NCI-H146 (cell line): ENCODE measurements at places on chromosomes 5 and 9.

DNA sequence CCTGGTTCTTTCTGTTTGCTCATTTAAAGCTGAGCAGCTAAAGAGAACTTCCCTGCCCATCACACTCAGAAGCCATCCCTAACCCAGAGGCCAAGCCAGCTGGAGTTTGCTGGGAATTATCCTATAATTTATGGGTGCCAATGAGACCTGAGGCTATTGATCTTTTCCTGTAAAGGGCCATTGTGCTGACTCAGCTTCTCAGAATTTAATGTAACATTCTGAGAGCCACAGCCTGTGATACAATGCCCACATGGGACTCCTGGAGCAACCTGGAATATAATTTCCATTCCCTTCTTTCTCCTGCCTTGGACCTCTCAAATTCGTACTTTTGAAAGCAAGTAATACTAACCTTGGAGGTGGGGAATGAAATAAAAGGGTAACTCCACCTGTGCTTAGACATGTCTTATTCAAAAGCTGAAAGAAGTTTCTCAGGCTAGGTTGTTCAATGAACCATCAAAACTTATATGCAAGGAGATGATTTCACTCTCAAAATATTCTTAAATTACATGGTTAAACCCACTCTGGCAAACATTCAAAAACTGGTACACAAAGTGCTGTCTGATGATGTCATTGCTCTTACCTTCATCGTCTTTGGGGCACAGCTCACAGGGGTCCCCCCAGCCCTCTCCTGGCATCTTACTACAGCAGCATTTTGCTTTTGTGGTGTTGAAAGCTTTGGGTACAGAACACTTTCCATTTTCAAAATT lies 206.7 kb downstream of the SLC12A2 start:
- peak; percentile 73 for DNase-seq

DNA sequence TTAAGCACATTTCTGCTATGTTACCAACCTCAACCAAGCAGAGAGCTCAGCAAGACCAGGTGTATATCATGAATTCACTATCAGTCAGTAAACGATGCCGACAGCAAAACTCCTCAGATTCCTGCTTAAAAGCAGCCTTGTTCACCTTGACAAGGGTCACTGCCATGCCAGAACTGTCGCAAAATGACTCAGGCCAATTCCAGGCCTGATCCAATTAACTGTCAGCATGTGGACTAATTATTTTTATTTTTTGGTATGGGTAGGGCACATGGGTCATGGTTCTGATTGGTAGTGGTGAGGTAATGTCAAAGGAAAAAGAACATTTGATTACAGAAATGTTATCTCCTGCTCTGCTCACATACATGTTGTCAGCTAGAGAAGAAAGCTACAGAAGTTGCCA lies 214.2 kb upstream of the OTULINL start:
- DNase-seq, result no peak

GRCh38 chr9:110180511-110181434 lies 27.2 kb downstream of the C9orf152 start:
- DNase-seq, result peak; percentile 0

GRCh38 chr9:88221105-88221504 lies 82.8 kb upstream of the SPATA31C2 start:
- no peak for DNase-seq

GRCh38 chr9:130599625-130600024 lies 20.2 kb downstream of the FUBP3 start:
- no peak for DNase-seq

GRCh38 chr9:128167209-128167608 lies 7.1 kb downstream of the BBLN start:
- no peak for DNase-seq

- DNase-seq, result no peak
Observed at GRCh38 chr5:111834926-111835599, 78.1 kb upstream of the NREP start.

DNA sequence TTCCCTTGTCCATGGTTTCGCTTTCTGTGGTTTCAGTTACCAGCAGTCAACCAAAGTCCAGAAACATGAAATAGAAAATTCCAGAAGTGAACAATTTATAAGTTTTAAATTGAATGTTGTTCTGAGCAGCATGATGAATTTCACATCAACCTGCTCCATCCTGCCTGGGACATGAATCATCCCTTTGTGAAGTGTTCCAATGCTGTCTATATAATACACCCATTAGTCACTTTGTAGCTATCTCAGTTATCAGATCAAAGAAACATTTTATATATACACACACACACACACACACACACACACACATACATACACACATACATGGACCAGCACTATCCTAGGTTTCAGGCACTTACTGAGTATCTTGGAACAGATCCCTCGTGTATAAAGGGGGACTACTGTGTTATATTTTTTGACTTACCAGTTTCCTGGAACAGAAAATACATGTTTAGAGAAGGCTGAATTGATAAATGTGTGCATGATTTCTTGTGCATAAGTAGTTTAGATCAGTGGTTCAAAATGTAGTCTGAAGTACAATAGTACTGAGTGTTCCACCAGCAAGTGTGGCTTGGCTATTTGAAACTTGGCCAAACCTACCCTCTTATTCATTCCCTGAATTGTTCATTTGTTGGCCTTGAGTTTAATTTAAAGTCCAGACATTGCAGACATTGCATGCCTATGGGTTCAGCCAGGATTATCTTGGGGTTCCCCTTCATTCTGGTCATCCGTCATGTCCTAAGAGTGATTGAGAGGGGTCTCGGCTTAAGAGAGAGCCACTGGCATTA lies 510.0 kb downstream of the GADD45G start:
- no peak for DNase-seq

DNA sequence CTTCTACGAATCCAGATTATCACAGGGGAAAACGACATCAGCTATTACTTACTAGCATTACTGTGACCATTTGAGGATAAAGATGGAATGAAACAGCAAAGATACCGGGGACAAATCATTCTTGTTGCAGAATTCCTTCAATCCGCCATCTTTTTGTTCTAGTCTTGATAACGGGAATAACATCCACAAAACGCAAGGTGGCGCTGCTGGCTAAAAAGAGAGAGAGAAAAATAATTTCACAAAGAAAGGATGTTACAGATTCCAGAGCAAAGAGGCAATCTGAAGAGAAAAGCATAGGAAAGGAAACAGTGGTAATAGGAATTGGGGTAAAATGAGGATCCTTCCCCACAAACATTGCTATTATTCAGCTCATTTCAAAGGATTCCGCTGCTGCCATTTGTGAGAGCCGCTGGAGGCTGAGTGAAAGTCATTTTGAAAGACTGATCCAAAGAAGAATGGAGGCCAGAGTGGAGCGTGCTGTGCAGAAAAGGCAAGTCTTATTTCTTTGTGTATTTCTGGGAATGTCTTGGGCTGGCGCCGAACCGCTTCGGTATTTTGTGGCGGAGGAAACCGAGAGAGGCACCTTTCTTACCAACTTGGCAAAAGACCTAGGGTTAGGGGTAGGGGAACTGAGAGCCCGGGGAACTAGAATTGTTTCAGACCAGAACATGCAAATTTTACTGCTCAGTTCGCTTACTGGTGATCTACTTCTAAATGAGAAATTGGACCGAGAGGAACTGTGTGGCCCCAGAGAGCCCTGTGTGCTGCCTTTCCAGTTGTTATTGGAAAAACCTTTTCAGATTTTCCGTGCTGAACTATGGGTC lies at the start of gene PCDHB7:
Gene PCDHB7 (plus strand): TSS at position 264 of the 824 bp plus-strand sequence. CDS start 192 bp downstream, at position 456.
- DNase-seq, result peak; percentile 31

DNA sequence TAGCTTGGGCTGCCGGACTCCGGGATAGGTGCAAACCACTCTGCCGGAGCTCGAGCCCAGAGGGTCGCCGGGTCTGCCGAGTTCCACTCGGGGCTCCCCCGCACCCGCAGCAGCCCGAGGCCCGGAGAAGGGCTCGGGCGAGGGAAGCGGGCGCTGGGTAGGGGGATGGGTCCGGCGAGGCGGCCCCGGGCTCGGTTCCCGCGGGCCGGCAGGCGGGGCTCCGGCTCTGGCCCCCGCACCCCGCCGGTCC lies 507 bp downstream of the RICTOR start:
- no peak for DNase-seq

- DNase-seq, result no peak
Observed at GRCh38 chr9:117093891-117094844, 320.7 kb downstream of the ASTN2 start.

DNA sequence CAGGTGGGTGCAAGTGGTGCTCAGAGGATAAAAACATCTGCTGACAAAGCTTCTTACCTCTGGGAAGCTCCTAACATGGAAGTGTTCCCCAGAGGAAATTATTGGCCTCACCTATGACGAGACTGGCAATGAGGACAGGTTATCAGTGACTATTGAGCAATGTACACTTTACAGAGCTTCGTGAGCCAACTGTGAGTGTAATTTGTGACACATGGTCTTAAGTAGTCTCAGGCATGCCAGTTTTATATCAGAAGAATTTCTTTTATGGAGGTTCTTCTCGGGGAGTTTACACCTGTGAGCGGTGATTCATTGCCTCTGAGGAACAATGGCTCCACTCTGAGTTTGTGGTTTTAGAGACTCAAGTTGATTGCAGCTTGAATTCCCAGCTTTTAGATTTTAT lies 11.3 kb downstream of the ANKDD1B start:
- DNase-seq, result no peak
